ENCODE measurements at places on chromosomes 13 and 19. TPM values are rescaled to one million over a fixed set of nuclear protein-coding genes. Genes with fewer than 3 reads are reported as not detected.

DNA sequence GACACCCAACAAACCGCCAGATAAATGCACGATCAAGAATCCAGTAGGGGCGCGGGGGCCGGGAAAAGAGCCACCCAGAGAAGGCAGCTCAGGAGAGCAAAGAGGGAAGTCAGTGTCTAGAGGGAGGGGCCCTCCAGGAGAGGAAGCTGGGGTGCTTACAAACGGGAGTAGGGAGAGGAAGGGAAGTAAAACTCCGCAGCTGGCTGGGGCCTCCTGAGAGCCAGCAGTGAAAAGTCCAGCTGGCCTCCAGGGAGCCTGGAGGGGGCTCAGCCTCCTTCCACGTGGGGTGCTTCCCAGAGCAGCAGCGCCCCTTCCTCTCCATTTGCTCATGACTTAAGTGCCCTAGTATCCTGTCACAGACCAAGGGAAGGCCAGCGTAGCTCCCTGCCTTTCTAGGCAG, 51.8 kb downstream of the TMED1 start:
- no peaks in the 10 kb centered on the region for H3K27me3 ChIP-seq
- H3K27ac ChIP-seq, result no peak overlapping the region
- DNase-seq, result no peak
- peaks cover 44% of the 10 kb centered on the region for H3K36me3 ChIP-seq
- H3K4me1 ChIP-seq, result no peaks in the 10 kb centered on the region

GRCh38 chr19:17105556-17105955, 30.0 kb downstream of the MYO9B start:
- H3K36me3 ChIP-seq, result peaks cover 27% of the 10 kb centered on the region
- DNase-seq, result no peak
- H3K4me1 ChIP-seq, result peaks cover 19% of the 10 kb centered on the region
- no peak overlapping the region for H3K4me3 ChIP-seq
- no peaks in the 10 kb centered on the region for H3K27me3 ChIP-seq

Gene KIR3DL1
- not detected for total RNA-seq

Gene NAA16
- 31.5 TPM for total RNA-seq

DNA sequence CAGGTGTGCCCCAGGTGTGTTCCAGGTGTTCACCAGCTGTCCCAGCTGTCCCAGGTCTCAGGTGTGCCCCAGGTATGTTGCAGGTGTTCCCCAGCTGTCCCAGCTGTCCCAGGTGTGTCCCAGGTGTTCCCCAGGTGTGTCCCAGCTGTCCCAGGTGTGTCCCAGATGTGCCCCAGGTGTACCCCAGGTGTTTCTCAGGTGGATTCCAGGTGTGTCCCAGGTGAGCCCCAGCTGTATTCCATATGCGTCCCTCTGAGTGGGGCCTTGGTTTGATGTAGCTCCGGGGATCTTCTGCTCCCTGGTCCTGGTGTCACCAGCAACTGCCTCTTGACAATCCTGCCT, 719 bp upstream of the GRK1 start:
- no peak overlapping the region for H3K27ac ChIP-seq
- no peaks in the 10 kb centered on the region for H3K27me3 ChIP-seq
- no peaks in the 10 kb centered on the region for H3K36me3 ChIP-seq
- DNase-seq, result peak; percentile 3

DNA sequence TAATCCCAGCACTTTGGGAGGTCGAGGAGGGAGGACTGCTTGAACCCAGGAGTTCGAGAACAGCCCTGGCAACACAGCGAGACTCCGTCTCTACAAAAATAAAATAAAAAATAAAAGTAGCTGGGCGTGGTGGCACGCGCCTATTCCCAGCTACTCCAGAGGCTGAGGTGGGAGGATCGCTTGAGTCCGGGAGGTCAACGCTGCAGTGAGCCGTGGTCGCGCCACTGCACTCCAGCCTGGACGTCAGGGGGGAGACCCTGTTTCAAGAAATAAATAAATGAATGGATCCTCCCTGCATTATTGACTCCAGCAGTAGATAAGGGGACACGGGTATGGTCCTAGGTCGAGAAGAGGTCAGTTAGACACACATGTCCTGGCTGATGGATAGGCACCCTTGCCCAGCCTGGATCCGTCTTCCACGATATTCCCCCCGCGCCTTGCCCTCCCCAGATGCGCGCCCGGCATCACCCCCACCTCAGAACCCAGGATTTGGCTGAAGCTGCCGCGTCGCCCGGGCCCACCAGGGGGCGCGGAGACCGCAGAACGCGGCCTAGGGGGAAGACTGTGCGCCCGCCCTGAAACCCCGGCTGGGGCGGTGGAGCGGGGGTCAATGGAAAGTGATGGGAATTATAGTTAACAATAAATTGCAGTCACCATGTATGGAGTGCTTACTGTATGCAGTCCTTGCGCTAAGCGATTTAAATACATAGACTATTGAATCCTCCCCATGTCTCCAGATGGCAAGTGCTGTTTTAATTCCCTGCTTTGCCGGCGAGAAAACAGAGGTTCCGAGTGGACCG, 2.1 kb upstream of the HOOK2 start:
- peaks cover 30% of the 10 kb centered on the region for H3K4me1 ChIP-seq
- H3K27me3 ChIP-seq, result no peaks in the 10 kb centered on the region
- no peaks in the 10 kb centered on the region for H3K36me3 ChIP-seq

Gene KLK15
- total RNA-seq, result not detected

Gene HIPK4
- total RNA-seq, result not detected

- H3K4me3 ChIP-seq, result no peak overlapping the region
- no peaks in the 10 kb centered on the region for H3K4me1 ChIP-seq
- H3K27ac ChIP-seq, result no peak overlapping the region
- H3K36me3 ChIP-seq, result no peaks in the 10 kb centered on the region
- H3K27me3 ChIP-seq, result no peaks in the 10 kb centered on the region
Observed at GRCh38 chr13:69010789-69011188, 1096.8 kb upstream of the ATXN8OS start.

Gene HCN2
- total RNA-seq, result 0.41 TPM

DNA sequence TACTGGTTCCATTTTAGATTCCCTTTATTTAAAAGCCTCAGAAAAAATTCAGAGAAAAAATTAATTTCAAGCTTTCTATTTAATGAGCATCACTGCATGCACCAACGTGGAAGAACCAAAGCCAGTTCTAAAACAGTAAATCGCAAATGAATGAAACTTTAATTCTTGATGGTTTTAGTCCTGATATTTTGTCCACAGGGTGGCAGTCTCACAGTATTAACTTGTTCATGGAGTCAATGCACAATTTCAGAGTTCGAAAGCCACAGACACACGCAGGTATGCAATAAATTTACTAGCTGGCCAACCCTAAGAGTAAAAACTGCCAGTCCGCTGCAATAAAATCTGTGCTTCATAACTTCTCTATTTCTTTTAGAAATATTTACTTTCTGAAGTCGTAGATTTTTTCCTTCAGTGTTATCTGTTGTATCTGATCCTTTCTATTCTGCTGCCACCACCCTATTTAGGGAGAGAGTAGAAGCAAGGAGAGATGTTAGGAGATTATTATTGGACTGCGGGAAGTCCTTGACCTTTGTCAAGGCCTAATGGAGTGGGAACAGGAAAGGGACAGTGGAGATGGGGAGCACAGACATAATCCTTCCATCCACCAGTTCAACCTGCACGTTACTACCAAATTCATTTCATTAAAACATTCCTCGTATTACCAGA, 7.0 kb upstream of the WBP4 start:
- no peaks in the 10 kb centered on the region for H3K27me3 ChIP-seq
- no peak overlapping the region for H3K27ac ChIP-seq
- peaks cover 65% of the 10 kb centered on the region for H3K4me1 ChIP-seq
- H3K4me3 ChIP-seq, result no peak overlapping the region

DNA sequence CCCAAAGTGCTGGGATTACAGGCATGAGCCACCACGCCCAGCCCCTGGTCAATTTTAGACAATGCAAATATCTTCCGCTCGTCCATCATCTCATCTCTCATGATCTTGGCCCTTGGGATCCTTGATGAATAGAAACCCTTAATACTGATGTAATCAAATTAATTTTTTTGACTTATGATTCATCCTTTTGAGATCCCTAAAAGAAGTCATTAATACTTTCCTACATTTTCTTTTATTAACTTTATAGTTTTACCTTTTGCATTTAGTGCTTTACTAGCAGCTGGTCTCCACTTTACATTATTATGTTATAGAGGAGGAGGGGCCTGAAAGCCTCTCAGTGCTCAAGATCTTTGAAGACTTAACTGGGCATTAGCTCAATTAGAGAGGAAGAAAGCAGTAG, 7.7 kb upstream of the KASH5 start:
- no peaks in the 10 kb centered on the region for H3K4me1 ChIP-seq
- H3K36me3 ChIP-seq, result no peaks in the 10 kb centered on the region
- no peak for DNase-seq
- no peak overlapping the region for H3K4me3 ChIP-seq

GRCh38 chr19:43380008-43380407, 26.5 kb downstream of the CD177 start:
- no peaks in the 10 kb centered on the region for H3K27me3 ChIP-seq
- no peaks in the 10 kb centered on the region for H3K4me1 ChIP-seq
- no peak overlapping the region for H3K4me3 ChIP-seq
- no peak for DNase-seq
- H3K36me3 ChIP-seq, result no peaks in the 10 kb centered on the region

DNA sequence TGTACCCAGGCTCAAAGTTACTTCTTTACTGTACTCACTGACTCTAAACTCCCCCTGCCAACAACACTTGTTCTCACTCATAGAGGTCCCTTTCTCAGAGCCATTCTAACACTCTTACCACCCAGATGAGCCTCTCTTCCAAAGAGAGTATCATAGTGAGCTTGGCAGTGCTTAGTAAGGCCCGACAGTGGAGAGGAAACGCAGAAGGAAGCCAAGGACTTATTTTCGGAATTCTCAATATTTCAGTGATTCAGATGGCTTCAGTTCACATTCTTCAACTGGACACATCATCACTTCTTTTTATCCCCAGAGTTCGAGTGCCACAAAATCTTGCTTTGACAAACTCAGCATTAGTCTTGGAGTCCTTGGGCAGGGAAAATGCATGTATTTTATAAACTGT, 285.9 kb downstream of the DNAJC15 start:
- H3K27me3 ChIP-seq, result peaks cover 2% of the 10 kb centered on the region
- no peak overlapping the region for H3K27ac ChIP-seq
- H3K4me1 ChIP-seq, result no peaks in the 10 kb centered on the region

DNA sequence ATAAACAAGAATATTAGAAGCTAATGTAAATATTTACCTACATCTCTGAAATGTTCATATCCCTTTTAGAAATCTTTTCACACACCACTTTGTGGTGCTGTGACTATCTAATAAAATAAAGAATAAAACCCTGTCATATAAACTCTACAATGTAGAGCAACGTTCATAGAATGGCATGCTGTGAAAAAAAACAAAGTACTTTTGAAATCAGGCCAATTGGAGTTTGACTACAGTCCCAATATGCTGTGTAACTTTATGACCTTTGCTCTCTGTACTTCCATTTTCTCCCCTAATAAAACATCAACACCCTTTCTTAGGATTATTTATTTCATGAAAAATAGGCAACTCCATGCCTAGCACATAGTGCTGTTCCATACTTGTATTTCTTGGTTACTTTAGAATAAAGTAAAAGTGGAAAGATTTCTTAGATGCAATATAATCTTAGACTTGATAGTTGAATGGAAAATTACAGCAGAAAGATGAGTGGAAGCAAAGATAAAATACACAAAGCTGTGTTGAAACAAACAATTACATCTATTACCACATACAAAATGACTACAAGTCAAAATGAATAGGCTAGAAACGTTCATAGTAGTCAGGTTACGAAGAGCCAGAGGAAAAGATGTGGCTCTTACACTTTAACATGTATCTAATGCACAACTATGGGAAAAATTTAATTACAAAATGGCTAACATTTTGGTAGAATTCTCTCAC, 613.2 kb upstream of the SLITRK5 start:
- no peaks in the 10 kb centered on the region for H3K27me3 ChIP-seq
- no peaks in the 10 kb centered on the region for H3K4me1 ChIP-seq
- H3K4me3 ChIP-seq, result no peak overlapping the region
- H3K36me3 ChIP-seq, result no peaks in the 10 kb centered on the region
- no peak for DNase-seq

Data from activated naive CD4-positive, alpha-beta T cell treated with anti-CD3 and anti-CD28 coated beads for 36 hours (primary cell).